ENCODE measurements at places on chromosomes 6 and 20. TPM values are rescaled to one million over a fixed set of nuclear protein-coding genes. Genes with fewer than 3 reads are reported as not detected.

TMEM74B gene
- total RNA-seq, result not detected

SLC52A3 gene
- total RNA-seq, result 0.33 TPM

APOM gene
- 1.5 TPM for total RNA-seq

TRIM40 gene
- not detected for total RNA-seq

SLC26A8 gene
- total RNA-seq, result 2.2 TPM

CYB5R4 gene
- total RNA-seq, result 21.6 TPM

FBXO9 gene
- 65.4 TPM for total RNA-seq

MYLK4 gene
- total RNA-seq, result 1.5 TPM

FKBP1C gene
- total RNA-seq, result 0.22 TPM

ALDH5A1 gene
- 8.1 TPM for total RNA-seq

HCRTR2 gene
- not detected for total RNA-seq

CST5 gene
- not detected for total RNA-seq

AKAP12 gene
- total RNA-seq, result 112 TPM

UBE2C gene
- total RNA-seq, result 1.8 TPM

HUS1B gene
- 2.7 TPM for total RNA-seq

DYNLT2 gene
- total RNA-seq, result 1.6 TPM

XKR7 gene
- not detected for total RNA-seq

RBPJL gene
- total RNA-seq, result not detected

HLA-DRB1 gene
- total RNA-seq, result 84.4 TPM

RIMS4 gene
- 0.44 TPM for total RNA-seq

FAM217A gene
- not detected for total RNA-seq

MAD2L1BP gene
- total RNA-seq, result 15.6 TPM

SSTR4 gene
- total RNA-seq, result not detected

TRIM31 gene
- total RNA-seq, result not detected

ANGPT4 gene
- 106 TPM for total RNA-seq

MRPS10 gene
- total RNA-seq, result 29.1 TPM
